ENCODE measurements at places on chromosomes 12 and 14. TPM values are rescaled to one million over a fixed set of nuclear protein-coding genes. Genes with fewer than 3 reads are reported as not detected.

The STYX gene
- total RNA-seq: 8.3 TPM

The KRT73 gene
- total RNA-seq: not detected

The KRT75 gene
- not detected for total RNA-seq

The DTX1 gene
- 1.1 TPM for total RNA-seq

The C12orf54 gene
- not detected for total RNA-seq

The DIO3 gene
- total RNA-seq: not detected

The TTLL5 gene
- total RNA-seq: 10.6 TPM

DNA sequence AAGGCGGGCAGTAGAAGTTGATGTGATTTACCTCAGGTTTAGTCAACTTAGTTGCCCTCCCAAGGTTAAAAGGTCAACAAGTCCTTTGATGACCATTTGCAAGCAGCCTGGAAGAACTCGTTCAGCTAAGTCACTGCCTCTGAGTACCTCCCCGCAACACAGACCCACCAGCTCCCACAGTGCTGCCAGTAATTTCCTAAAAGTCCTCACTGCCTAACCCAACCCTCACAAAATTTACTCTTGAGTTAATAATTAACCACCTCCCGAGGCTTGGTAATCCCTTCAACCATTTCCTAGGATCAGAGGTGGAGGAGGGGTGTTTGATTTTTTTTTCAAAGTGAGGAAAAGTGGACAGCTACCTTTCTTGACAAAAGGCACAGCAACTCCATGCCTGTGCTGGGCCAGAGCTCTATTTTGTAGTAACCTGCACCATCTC is 55.8 kb downstream of the MAP3K9 start:
- DNase-seq: no peak

DNA sequence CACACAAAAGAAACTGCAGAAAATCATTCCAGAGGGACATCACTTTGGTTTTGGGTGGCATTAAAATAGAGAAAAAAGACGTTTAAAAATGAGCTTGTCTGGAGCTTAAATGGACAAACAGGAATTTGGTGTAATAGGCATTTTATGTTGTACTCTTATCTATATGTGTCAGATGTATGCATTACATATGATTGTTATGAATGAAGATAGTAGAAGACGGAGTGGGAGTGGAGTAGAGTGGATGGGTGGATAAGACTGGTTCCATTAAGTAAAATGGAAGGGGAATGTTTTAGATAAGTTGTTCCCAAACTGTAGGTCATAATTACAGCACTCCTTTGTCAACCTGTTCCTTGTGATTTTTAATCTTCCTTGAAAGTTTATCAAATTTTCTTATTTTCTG is 1.9 kb downstream of the CCDC91 start:
- DNase-seq: no peak

- no peak for DNase-seq
These were observed 126.5 kb upstream of the MYL2 start for GRCh38 chr12:111046896-111047295.

GRCh38 chr12:2642176-2642892 is 152.4 kb upstream of the FKBP4 start:
- DNase-seq: no peak

DNA sequence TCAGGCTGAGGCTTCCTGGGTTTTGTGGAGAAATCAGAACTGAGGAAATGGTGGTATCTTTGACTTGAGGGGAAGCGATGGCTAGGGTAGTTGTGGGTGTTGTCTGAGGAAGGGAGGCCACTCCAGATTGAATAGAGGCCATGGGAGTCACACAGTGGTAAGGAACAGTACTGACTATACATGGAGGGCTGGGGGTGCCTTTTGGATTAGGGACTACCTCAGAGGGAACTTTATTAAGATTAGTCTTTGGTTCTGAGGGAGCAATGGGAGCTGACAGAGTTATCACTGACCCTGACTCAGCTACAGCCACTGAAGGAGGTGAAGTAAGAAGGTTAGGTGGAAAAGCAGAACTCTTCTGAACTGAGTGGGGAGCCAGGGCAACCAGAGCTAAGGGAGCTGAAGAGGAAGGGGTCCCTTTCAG is 4.4 kb downstream of the NACA start:
- no peak for DNase-seq

DNA sequence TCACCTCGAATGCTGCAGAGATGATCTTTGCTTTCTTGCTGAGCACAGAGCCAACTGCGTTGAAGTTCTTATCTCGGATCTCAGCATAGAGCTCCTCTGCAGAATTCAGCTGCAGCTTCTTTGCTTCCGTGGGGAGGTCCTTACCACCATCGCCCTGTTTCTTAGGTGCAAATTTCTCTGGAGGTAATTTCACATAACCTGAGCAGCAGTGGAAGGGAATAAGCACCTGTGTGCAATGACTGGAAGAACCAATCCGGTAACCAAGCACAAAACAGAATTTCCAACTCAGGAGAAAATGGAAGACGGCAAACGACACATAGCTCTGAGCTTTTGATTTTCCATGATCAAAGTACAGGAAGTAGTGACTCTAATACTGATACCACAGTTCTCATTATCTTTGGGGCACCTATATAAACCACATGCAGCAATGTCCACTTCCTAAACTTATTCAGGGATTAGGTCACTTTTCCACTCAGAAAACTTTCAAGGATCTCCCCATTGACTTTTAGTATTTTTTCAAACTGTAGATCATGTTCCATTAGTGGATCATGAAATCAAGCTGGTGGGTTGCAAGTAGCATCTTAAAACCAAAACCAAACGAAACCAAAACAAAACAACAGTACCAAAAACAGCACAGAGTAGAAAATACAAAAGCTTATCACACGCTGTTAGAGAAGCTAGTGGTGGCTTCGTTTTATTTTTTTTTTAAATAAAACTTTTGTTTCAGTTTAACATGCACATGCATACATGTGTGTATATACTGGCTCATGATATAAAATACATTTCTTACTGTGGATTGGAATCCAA is 18.9 kb upstream of the DIABLO start:
- DNase-seq: no peak

- DNase-seq: no peak
These were observed 59.0 kb downstream of the CACNA1C start for GRCh38 chr12:2111826-2112225.

DNA sequence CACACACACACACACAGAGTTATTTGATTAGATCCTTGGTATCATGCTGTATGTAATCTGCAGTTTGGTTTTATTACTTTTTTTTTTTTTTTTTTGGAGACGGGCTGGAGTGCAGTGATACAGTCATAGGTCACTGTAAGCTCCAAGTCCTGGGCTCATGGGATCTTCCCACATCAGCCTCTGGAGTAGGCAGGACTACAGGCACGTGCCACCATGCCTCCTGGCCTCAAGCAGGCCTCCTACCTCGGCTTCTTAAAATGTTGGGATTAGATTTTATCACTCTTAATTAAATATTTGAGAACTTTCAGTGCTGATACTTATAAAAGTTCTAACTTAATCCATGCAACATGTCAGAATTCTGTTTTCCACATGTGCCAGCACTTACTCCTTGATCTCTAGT is 31.3 kb upstream of the PSEN1 start:
- DNase-seq: no peak

- DNase-seq: no peak
These were observed 393.0 kb upstream of the DCN start for GRCh38 chr12:91575630-91576029.

DNA sequence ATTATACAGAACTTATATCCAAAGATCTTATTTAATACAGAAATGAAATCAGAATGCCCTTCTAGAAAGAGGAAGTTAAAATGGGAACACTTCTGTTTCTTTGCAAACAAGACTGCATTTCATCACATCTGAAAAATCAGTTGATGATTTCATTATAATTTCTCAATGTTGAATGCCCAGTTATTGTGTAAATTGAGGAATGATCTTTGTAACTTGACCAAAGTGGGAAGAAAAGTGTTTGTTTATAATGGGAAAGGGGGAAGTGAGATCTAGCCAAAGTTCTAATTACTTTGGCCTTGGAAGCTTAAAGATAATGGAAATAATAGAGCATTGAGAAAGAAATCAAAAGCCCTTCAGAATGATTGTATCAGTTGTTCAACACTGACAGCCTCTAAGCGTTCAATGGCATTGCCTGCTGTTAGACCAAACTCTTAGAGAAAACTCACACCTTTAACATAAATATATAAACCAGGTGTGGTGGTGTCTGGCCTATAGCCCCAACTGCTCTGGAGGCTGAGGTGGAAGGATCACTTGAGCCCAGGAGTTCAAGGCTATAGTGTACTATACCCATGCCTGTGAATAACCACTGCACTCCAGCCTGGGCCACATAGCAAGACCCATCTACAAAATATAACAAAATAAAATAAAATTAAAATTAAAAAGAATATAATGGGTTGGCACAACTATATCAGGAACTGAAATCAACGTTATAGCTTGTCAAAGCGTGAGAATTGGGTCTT is 9.9 kb upstream of the LYZ start:
- DNase-seq: no peak

DNA sequence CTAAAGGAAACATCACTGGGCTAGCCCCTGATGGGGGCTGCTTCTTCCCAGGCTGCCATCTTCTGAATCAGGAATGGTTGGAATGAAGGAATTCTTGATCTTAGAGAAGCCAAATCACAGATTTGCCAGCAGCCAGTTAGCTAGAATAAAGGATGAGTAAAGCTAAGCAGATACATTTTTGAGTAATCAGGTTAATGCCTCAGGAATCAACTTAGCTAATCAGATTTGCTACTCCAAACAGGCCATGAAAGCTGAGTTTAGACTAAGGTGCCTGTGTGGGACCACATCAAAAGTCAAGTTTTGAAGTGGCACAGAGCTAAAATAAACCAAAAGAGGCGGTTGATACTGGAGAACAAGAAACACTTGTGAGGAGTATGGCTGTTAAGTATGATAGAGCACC is 28.8 kb upstream of the LMO3 start:
- no peak for DNase-seq

- no peak for DNase-seq
These were observed 208.6 kb downstream of the SLC38A4 start for GRCh38 chr12:46617167-46617566.

DNA sequence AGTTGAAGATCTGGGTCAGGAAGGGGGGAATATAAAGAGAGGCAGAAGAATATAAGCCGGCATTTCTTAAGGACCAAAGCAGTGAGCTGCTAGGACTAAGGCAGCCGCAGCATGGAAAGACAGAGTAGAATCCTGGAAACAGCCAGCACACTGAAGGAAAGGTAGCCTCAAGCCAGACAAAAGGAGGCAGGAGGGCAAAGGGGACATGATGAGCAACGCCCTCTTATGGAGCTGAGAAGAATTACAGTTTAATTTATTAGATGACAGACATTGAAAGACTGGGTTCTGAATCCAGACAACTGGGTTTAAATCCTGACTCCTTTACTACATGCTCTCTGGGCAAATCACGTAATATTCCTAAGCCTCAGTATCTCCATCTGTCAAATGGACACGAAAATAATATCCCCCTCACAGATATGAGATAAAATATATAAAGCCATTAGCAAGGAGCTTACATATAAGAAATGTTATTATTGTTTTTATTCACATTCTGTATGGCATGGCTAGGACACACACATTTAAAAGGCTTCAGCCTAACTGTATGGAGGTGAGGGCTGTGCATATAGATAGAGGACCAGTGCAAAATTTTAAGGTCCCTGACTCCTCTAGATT is 8.1 kb upstream of the PCED1B start:
- peak; percentile 62 for DNase-seq

DNA sequence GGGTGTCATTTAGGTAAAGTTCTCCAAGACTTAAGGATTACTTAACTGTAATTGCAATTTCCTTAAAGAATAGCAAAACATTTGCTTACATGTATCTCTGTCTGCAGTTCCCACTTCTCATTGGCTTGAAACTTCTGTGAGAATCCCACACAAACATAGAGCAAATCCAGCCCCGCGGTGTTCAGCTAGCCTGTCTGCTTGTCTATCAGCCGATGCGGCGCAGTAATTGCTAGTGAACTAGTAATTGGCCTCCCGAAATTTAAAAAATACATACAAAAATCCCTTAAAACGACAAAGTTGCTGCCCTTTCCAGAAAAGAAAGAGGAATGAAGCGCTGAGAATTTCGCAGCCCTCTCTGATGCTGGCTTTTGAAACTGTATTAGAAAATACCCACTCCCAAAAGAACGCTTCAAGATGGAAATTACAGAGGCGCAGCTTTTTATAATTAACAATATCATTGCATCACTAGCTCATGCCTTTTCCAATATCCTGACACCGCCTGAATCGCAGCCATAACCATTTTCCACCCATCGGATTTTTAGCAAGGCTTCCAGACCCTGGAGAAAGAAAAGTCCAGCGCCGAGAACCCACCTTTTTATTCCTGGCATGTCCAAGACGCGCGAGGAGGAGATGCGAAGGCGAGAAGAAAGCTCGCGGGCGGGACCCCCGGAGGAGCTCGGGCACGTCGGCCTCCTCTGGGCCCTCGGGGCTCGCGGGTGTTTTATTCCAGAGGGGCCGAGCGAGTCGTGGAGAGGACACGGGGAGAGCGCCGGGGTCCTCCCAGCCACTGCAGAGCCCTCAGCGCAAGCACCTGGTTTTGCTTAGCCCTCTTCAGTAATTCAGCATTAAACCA is 646 bp downstream of the FBLN5 start:
- peak; percentile 22 for DNase-seq

DNA sequence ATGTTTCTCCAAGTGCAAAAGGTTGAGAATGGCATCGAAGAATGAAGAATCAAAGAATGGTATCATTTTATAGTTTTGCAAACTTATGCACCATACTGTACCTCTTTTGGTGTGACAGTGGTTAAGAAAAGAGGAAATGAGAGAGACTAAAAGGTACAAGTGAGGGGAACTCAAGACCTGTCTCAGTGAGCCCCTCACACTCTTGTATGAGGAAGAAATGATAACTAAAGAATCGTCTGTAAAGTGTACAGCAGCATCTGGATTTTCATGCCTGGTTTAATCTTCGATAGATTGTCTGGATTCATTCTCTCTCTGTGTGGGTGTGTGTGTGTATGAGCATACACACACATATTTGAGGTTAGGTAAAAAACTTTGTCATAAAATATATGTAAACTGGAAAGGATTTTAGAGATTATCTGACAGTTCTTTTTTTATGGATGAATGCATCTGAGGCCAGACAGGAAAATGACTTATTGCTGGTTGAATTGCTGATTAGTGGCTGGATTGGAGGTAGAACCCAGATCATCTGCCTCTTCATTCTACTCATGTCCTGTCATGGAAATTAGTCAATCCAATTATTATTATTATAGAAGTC is 16.0 kb upstream of the SLC38A2 start:
- DNase-seq: no peak

GRCh38 chr12:131872154-131873051 is 22.0 kb upstream of the ULK1 start:
- no peak for DNase-seq

DNA sequence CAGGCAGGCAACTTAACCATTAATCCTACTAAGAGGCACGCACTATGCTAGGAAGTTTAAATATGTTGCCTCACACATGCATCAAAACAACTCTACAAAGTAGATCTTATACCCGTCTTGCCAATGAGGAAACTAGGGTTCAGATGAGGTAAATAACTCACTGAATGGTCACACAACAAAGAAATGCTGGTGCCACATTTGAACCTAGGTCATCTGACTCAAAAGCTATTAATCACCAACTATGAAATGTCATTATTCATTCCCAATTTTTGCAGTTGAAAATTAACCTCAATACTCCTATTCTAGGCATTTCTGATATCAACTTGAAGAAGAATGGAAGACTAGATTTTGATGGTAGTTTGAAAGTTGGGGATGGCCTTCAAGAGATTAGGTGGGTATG is 2.8 kb upstream of the PYROXD1 start:
- no peak for DNase-seq

Data from SK-MEL-5 (cell line).